ENCODE measurements at places on chromosomes 1 and 21. TPM values are rescaled to one million over a fixed set of nuclear protein-coding genes. Genes with fewer than 3 reads are reported as not detected.
A peak's percentile ranks its signal among the peaks of the same experiment; 100 is the strongest.

GRCh38 chr1:158771950-158772866, at the start of gene OR6N1:
TSS of gene OR6N1 (minus strand) at chr1:158772195. CDS start at chr1:158766682, 5,513 bp downstream.
- DNase-seq: no peak

Gene CLDN14
- not detected for total RNA-seq

DNA sequence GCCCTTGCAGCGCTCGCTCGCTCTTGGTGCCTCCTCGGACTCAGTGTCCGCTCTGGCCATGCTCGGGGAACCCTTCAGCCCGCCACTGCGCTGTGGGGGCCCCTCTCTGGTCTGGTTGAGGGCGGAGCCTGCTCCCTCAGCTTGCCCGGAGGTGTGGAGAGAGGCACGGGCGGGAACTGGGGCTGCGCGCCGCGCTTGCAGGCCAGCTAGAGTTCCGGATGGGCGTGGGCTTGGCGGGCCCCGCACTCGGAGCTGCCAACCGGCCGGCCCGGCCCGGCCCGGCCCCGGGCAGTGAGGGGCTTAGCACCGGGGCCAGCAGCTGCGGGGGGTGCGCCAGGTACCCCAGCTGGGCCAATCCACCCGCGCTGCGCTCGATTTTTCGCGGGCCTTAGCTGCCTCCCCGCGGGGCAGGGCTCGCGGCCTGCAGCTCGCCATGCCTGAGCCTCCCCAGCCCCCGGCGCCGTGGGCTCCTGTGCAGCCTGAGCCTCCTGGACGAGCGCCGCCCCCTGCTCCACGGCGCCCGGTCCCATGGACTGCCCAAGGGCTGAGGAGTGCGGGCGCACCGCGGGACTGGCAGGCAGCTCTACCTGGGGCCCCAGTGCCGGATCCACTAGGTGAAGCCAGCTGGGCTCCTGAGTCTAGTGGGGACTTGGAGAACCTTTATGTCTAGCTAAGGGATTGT, 217.0 kb upstream of the PKN2 start:
- DNase-seq: no peak

Gene CELA3A
- total RNA-seq: not detected

- DNase-seq: no peak
These were observed 91.7 kb downstream of the CHRM3 start for GRCh38 chr1:239478069-239478468.

DNA sequence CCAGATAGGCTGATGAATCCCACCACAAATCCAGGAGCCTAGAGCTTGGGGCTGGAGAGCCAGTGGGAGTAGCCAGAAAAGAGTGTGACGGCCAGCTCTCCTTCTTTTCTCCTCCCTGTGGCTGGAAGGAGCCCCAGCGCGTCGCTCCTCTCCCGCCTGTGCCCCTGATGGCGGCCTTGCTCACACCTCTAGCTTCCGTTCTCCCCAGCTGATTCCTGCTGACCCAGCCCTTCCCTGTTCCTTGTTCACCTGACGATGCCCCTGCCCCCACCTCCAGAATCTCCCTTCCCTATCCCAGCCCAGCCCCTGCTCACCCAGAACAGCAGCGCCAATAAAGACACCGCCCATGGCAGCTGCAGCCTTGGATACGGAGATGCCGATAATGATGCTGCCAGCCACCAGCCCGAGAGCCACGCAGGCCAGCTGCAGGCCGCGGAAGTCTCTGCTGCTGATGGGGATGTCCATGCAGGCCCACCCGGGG, 656 bp downstream of the KNCN start:
- no peak for DNase-seq

Gene HEYL
- total RNA-seq: 4.9 TPM

GRCh38 chr1:93774707-93775106, 93.1 kb upstream of the BCAR3 start:
- no peak for DNase-seq

DNA sequence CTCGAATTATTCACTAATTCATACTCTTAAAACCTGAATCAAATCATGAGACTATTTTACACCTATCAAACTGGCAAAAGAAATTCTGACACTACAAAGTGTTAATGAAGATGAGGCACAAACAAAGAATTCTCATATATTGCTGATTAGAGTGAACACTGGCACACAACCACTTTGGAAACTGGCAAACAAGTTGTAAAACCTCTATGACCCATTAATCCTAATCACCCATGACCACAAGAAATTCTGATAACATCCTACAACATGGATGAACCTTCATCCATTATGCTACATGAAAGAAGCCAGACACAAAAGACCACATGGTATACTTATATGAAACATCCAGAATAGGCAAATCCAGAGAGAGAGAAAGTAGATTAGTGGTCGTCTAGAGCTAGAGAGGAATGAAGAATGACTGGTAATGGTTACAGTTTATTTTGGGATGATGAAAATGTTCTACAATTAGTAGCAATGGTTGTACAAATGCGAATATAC, 8.5 kb downstream of the GPBP1L1 start:
- DNase-seq: no peak

Gene S100A2
- total RNA-seq: not detected

Gene ADAMTS1
- 35.9 TPM for total RNA-seq

DNA sequence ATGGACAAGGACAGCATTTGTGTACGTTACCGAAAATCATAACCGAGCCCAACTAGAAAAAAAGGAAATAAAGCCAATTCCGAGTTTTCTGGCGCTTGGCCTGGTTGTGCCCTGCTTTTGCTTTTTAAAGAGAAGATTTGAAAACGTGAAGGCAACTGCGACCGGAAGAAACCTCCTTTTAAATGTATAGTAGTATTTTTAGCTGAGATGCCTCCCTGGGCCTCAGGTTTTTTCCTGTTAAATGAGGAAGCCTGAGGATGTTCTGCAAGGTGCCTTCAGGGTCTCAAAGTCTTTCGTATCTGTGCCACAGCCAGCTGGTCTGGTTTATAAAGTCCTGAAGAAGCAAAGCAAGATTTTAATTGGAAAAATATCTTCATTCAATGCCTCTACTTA, 371 bp upstream of the ODF2L start:
- no peak for DNase-seq

- DNase-seq: no peak
These were observed 56.0 kb upstream of the ABCG1 start for GRCh38 chr21:42162831-42163510.

- no peak for DNase-seq
These were observed 20.4 kb downstream of the KRTAP10-1 start for GRCh38 chr21:44519346-44520325.

GRCh38 chr1:202315576-202316168, 26.1 kb downstream of the UBE2T start:
- DNase-seq: peak; percentile 81

Gene CITED4
- 11.3 TPM for total RNA-seq

- DNase-seq: no peak
These were observed 10.6 kb downstream of the TNFRSF1B start for GRCh38 chr1:12177156-12177998.

Gene TRMT1L
- total RNA-seq: 19.7 TPM

DNA sequence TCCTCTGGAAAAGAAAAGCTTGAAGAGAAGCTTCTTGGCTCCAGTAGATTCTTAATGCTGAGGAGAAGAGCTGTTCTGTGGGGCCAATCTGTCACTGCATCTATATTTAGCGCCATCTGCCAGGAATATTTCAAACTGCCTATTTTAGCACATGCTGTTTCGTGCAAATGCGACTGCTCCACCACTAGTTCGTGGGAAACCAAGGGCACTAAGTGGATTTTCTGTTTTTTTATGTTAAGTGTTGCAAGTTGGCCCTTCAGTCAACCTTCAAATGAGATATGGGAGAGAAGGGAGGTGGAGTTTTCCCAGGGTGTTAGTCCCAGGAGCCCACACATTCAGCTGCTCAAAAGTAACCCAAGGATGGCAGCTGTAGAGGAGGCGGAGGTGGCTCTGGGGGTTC, 91.9 kb downstream of the TSEN15 start:
- no peak for DNase-seq

Measured in neural crest cell (in vitro differentiated cells).